Stimulated activated CD8-positive, alpha-beta memory T cell treated with anti-CD3 and anti-CD28 coated beads, Interleukin-15, amount 100 ng/mL, for 4 hours (primary cell): ENCODE measurements at places on chromosomes 16 and 17.

DNA sequence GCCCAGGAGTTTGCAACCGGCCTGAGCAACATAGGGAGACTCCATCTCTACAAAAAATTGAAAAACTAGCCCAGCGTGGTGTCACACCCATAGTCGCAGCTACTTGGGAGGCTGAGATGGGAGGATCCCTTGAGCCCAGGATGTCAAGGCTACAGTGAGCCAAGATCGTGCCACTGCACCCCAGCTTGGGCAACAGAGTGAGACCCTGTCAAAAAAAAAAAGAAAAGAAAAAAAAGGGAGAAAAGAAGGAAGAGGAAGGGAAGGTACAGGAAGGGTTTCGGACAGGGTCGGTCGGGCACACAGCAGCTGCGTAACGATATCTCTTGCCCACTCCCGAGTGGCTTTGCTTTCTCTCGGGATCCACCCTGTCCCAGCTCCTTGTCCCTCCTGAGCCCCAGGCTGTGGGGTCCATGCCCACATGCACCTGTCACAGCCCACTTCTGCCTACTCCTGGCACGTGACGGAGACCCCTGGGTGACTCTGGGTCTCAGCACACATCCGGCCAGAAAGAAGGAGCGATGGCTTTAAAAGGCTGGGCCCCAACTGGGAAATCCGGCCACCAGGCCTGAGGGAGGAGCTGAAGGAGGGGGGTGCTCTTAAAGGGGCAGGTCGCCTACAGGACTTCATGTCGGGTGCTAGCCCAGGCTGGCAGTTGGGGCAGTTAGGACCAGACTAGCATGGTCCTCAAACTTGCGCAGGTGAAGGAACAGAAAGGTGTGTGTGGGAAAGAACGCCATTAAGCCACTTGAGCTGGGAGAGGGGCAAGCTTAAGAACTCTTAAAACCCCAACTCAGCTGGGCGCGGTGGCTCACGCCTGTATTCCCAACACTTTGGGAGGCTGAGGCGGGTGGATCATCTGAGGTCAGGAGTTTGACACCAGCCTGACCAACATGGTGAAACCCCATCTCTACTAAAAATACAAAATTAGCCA is at the start of gene GHDC:
Gene GHDC, minus strand, starts transcription at position 526 of the 931 bp plus-strand sequence. CDS start 913 bp downstream, outside the sequence.
- peak; percentile 62 for DNase-seq

GRCh38 chr16:57882792-57883191 is 80.5 kb upstream of the KIFC3 start:
- no peak for DNase-seq

GRCh38 chr17:59839651-59840328 is 53.0 kb downstream of the TUBD1 start:
- DNase-seq, result no peak

DNA sequence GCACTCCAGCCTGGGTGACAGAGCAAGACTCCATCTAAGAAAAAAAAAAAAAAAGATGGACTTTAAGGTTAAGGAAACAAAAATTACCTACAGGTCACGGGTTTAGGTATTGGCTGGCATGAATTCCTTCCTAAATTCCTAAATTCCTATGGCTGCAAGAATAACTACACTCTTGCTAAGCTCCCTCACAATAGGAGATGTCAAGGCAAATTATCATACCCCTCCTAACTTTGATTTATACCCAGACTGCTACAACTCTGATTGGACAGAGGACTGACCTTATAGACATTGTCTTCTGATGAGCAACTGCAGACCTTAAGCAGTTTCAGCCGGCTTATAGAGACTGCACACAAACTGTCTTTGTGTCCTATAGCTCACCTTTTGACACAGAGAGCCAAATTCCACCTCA is 25.1 kb upstream of the TMC7 start:
- no peak for DNase-seq

- DNase-seq, result no peak
These were observed 8.8 kb downstream of the GRIN2C start for GRCh38 chr17:74850914-74851313.

DNA sequence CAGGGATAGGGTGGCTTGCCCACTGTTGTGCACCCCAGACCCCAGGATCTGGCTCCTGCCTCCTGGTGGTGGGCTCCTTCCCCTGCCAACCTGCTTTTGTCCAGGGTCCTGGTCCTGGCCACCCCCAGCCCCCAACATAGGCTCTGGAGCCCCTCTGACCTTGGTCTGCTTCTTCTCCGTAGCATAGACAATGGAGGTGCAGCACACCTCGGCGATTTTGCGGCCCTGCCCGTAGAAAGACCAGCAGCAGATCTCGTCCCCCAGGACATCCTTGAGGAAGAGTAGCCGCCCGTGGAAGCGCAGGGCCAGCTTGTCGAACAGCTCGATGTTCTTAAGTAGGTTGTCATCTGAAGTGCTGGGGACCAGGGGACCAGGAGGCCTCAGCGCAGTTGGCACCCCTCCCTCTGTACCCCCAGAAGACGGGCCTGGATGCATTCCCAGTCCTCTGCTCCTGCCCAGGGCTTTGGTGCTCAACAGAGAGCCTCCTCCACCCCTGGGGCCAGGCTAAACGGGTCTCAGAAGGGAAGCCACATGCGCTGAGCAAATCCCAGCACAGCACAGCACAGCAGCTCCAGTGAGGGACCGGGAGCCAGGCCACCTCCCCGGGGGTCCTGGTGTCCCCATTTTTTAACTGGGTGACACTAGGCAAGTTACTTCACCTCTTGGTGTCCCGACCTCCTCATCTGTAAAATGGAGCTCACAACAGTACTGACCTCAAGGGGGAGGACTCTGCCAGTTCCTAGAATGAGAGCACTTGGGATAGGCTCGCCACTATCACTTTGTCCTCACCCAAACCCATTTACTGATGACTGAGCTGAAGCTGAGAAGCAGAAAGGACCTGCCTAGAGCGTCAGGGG is 10.8 kb downstream of the ASPHD1 start:
- no peak for DNase-seq

GRCh38 chr17:68200689-68201417 is 47.0 kb upstream of the AMZ2 start:
- peak; percentile 47 for DNase-seq

DNA sequence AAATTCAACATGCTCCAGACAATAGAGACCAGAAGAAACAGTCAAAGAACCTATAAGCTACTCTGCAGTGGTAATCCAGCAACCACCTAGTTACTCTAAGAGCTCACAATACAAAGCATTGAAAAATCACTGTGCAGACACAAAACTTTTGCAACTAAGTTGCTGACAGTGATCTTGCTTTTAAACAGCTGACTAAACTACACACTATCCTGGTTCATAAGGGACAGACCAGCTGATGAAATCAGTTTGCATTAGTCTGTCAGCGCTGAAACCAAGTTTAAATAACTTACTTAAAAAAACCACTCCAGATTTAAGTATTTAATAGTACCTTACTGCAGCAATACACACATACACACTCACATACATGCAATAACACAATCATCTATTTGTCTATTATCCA is 4.6 kb downstream of the VEZF1 start:
- no peak for DNase-seq

- no peak for DNase-seq
These were observed 121.4 kb downstream of the KCNJ2 start for GRCh38 chr17:70290770-70291169.

DNA sequence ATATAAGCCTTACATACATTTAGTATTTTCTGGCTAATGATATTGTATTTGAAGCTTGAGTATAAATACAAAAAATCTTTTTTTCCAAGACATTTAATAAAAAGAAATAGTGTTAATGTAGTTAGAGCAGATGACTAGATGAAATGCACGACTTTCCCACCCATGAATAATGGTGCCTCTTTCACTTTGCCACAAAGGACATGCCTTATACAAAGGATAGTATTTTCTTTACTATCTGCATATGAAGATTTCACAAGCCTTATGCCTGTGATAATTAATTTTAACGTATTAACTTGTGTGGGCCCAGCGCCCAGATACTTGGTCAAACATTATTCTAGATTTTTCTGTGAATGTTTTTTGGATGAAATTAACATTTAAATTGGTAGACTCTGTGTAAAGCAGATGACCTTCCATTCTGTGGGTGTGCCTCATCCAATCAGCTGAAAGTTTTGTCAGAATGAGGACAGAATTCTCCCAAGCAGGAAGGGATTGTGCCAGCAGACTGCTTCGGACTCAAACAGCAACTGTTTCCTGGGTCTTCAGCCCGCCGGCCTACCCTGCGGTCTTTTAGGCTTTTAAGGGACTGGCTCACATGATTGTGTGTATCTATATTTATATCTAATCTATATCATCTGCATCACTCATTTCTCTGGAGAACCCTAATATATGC is 115.4 kb downstream of the USP22 start:
- DNase-seq, result no peak

GRCh38 chr17:72539981-72540897 is 419.4 kb downstream of the SOX9 start:
- peak; percentile 24 for DNase-seq

- no peak for DNase-seq
These were observed 25.9 kb downstream of the CYB561 start for GRCh38 chr17:63419949-63420867.

GRCh38 chr17:57602896-57603295 is 142.2 kb downstream of the CCDC182 start:
- no peak for DNase-seq

DNA sequence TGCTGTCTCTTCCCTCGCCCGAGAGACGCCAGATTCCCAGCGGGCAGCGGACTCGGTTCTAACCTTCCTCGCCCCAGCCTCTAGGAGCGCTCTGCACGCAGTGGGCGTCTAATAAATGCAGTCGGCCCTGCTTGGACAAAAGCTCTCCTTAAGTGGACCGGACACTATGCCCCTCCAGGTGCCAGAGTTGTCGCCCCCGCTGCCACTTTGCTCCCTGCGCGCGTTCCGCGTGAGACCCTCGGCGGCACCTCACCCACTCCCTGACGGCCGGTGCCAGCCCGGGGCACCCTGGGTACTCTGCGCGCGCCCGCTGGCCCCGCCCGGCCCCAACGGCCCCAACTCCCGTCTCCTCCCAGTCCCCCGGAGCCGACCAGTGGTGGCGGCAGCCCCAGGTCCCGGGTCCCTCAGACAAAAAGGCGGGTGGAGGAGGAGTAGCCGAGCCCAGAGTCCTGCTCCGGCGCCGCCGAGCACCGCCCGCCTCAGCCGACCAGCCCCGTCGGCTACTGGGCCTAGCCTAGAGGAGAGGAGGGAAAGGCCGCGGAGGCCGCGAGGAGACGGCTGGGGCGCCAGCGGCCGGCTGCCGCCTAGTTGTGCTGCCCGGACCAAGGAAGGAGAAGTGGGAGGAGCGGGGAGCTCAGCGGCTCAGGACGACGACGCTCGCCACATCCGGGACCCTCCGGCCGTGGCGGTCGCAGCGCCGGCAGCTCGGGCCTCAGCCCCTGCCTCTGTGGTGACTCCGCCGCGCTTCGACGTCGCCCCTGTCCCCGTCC is 123.0 kb downstream of the GOSR1 start:
- peak; percentile 45 for DNase-seq

GRCh38 chr17:48427598-48427997 is 2.4 kb downstream of the SKAP1 start:
- peak; percentile 24 for DNase-seq

- DNase-seq, result no peak
These were observed 176.6 kb upstream of the IRX6 start for GRCh38 chr16:55147396-55147795.

DNA sequence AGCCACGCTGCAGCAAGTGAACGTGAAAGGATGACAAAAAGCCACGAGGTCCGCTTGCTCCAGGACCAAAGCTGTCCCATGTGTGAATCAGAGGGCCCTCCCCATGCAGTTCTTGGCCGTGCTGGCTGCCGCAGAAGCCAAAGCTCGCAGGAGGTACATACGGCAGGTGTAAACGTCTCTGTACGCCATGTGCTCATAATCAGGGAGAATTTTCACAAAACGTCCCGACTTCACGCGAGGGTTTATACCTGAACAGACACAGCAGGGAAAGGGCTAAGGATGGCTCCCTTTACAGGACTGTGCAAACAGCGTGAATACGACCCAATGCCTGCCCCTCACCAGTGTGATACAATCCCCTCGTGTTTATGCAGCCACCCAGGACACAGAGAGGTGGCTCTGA is 25.3 kb downstream of the FBXO31 start:
- no peak for DNase-seq

GRCh38 chr17:48611213-48611612 is 396 bp upstream of the HOXB7 start:
- no peak for DNase-seq

- DNase-seq, result no peak
These were observed 686 bp upstream of the MTSS2 start for GRCh38 chr16:70686376-70687101.

DNA sequence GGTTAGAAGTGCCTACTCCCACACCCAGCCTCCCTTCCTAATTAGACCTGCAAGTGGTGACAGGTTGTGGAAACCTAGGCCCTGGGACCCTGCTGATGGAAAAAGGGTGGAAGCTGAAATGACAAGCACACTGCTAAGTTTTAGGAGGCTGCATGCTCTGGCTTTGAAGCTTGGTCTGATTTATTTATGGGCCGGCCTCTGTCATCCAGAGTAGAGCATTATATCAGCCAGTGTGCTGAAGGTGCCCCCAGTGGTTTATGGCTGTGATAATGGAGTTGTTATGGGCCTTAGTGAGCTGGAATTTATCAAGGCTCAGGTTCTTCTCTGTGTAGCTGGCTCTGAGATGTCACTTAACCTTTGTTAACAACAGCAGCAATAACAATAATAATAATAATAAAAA is 142.6 kb downstream of the UTP18 start:
- no peak for DNase-seq

DNA sequence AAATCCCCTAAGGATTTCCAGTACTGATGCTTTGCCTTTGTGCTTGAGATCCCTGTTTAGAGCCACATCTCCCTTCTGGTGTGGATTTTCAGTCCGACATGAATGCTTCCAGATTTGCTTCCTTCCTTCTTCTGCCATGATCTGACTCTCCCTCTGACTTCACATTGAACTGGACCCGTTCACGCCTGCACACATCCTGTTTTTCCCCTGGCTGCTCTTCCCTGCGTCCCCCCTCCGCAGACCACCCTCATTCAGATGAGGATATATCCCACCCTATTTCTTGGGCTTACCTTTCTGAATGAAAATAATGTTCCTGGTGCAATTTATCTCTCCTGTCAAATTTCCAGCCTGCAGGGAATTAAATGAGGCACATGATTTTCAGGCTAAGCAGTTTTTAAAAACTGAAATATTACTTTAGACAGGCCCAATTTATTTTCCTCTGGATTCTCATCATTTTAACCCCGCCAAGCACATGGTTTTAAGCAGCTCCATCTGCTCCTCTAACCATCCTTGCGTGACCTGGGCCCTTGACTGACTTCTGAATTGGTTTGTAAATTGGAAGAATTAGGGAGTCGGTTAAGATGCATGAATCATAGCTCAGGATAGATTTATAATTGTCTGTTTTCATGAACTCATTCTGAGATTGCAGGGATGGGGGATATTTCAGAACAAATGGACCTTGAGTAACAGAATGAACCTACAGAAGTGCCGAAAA is 59.2 kb downstream of the BMERB1 start:
- DNase-seq, result no peak
